Right ventricle myocardium superior (tissue), 1 donor: ENCODE measurements at places on chromosomes 5 and 9. TPM values are rescaled to one million over a fixed set of nuclear protein-coding genes. Genes with fewer than 3 reads are reported as not detected.
A peak's percentile ranks its signal among the peaks of the same experiment; 100 is the strongest.

PLAC8L1 gene
- total RNA-seq: not detected

PDCD1LG2 gene
- total RNA-seq: 2.4 TPM

RELL2 gene
- 0.86 TPM for total RNA-seq

FLT4 gene
- total RNA-seq: 5.6 TPM

- no peak for DNase-seq
These were observed 71.9 kb downstream of the RALGPS1 start for GRCh38 chr9:126986506-126986951.

DNA sequence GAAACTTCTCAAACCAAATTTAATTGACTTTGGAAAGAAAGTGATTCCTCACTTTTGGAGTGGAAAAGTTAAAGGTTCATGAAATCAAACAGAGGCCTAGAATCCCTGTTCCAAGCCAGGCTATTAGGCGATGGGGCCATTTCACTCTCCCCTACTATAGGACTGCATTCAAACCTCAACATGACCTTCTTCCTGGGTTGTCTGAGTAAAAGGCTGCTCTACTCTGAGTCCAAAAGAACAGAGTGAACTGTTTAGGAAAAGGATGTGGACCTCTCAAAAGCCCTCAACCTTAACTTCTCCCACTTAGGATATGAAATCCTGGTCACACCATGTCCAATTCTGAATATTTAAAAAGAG lies 15.8 kb downstream of the C5orf52 start:
- no peak for DNase-seq

DNA sequence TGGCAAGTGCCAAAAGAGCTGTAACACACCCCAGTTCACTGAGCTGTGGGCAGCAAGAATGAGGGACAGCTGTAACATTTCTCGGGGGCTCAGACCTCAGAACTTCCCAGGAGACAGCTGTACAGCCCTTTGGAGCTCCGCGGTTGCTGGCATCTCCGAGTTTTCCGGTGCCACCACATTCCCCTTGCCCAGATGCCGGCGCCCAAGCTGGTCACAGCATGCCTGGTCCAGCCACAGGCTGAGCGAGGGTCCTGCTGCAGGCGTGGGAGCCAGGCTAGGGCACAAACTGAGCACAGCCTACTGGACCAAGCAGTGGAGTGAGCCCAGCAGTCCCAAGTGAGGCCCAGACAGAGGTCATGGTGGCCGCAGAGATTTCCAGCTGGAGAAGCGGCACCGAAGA lies 797.7 kb upstream of the EDIL3 start:
- no peak for DNase-seq

DNA sequence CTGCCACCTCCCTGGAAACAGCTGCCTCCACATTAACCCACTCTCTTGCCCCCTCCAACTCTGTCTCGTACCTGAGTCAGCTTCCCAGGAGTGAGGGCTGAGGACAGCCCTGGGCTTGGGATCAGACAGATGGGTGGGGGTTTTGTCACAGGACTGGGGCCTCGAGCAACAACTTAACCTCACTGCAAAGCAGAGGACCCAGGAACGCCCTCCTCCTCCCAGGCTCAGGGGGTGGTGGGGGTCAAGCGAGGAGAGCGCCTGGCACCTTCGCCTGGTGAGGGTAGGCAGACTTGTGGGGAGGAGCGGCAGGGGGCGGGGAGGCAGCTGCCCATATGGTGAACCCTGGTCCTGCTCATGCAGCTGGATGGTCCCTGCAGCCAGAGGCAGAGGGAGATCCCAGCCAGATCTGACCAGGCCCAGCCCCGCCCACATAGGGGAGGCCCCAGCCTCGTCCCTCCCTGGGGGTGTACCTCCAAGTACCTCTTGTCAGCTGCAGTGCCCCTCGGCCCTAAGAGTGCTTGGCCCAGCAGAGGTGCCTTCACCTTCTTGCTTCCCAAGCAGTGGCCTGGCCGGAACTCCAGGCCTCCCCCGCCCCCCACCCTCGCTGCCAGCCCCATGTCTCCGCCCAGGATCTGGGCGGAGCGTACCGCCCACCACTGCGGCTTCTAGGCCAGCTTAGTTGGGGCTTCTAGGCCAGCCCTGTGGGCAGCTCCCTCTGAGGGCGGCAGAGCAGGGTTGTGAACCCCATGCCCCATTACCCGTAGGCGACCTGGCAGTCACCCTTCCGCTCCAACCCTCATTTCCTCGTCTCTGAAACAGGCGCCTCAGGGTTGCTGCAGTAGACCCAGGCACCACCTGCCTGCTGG lies at the start of gene SARDH:
TSS of gene SARDH (minus strand) at position 579 of the 866 bp plus-strand sequence. CDS start 4,179 bp downstream, outside the sequence.
- peak; percentile 74 for DNase-seq

GRCh38 chr5:149961957-149962409 lies 1.4 kb downstream of the SLC26A2 start:
- DNase-seq: no peak

- DNase-seq: no peak
These were observed 120.2 kb upstream of the CCDC152 start for GRCh38 chr5:42636425-42636824.

GRCh38 chr5:38879078-38879460 lies 33.3 kb downstream of the OSMR start:
- no peak for DNase-seq

DNA sequence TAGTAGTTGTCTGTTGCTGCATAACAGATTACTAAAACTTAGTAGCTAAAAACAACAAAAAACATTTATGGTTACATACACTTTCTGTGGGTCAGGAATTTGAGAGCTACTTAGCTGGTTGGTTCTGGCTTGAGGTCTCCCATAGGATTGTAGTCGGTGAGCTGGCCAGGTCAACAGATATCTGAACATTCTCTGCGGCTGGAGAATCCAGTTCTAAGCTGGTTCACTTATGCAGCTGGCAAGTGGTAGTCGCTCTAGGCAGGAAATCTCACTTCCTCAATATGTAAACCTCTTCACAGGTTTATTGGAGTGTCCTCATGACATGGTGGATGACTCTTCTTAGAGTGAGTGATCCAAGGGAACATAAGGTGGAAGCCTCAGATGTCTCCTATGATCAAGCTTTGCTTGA lies 65.7 kb upstream of the TNFAIP8 start:
- DNase-seq: no peak

DNA sequence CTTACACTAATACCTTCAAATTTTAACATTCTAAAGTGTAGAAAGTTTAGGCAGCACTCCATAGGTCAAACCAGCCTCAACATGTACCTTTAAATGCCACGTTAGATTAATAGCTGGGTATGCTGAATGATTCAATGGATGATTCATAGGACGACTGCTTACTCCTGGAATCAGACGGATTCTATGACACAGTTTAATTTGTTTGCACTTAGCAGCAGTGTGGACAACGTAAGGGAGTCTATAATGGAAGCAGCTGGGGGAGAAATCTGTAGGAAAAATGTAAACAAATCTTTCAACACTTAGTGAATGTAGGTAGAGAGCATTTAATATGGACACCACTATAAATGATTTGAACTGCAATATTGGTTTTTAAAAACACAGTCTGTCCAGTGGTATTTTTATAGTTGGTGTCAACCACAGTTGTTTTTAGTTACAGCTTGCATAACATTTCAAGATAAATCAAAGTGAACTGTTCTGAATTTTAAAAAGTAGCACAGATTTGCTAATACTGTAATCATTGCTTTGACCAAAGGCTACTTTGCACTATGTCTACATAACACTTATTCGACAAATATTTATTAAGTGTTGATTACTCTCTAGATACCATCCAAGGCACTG lies 701.5 kb upstream of the MEF2C start:
- no peak for DNase-seq

- DNase-seq: no peak
These were observed 7.3 kb upstream of the SMIM3 start for GRCh38 chr5:150771034-150771795.

GRCh38 chr5:132489871-132490483 lies 596 bp downstream of the IRF1 start:
- peak; percentile 83 for DNase-seq
